GM19239 (cell line): ENCODE measurements at places on chromosomes 3 and 15.

GRCh38 chr15:37370941-37371340, 270.6 kb upstream of the MEIS2 start:
- no peak for DNase-seq

DNA sequence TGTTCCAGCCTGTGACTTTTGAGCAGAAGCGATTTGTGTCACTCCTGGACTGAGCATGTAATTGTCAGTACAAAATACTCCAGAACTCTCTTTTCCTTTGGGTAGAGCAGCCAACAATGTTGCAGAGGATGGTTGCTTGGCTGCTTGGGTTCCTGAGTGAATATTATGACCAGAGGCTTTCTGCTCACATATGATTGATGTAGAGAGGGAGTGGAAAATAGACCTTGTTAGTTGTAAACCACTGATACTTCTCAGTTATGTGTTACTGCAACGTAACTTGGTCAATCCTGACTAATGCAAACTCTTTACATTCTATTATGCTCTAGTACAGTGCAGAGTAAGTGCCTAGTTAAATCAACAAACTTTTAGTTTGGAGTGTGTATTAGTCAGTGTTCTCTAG, 322.6 kb upstream of the KCNH8 start:
- DNase-seq, result no peak

DNA sequence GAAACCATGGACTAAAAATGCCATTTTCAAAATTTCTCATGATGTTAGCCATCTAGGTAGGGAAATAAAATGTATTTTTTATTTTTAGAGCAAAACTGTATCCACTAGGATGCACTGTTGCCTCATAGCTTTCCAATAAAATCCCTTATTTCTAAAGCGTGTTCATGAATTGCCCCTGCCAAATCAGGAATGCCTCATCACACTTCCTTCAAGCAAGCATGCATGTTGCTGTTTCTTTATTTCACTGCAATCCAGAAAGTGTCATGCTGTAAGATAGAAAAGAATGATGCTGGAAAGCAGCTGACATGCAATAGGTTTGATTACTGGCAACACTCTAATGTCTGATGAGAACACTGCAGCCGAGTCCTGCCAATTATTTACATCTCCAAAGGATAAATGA, 239.5 kb downstream of the CHL1 start:
- DNase-seq, result no peak

GRCh38 chr3:152241142-152242017, 27.3 kb upstream of the MBNL1 start:
- DNase-seq, result no peak

DNA sequence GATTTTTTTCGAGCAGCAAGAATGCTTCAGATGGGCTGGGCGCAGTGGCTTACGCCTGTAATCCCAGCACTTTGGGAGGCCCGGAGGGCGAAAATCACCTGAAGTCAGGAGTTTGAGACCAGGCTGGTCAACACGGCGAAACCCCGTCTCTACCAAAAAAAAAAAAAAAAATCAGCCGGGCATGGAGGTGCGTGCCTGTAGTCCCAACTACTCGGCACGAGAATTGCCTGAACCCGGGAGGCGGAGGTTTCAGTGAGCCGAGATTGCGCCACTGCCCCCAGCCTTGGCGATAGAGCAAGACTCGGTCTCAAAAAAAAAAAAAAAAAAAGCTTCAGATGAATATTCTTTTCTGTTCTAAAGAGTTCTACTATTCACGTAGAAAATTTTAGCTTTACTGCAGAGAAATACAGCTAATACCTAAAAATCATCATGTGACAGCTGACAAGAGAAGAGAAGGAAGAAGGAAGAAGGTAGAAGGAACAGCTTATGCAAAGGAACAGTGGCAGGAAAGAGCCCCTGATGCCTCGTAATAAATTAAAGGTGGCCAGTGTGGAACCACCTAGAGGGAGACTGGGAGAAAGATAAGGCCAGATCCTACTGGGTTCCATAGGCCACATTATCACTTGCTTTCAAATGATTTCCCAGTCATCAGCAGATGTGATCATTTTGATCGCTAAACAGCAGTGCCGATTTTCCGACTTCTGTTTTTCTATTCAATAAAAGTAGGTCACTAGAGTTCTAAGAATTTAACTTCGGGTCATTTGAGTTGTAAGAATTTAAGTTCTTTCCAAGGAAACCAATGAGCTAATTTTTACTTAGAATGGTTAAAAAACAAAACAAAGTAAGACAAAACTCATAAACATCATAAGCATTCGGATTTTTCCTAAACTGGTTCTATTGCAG, 1.5 kb downstream of the CMTM6 start:
- DNase-seq, result no peak

- DNase-seq, result no peak
These were observed 75.1 kb downstream of the FOXB1 start for GRCh38 chr15:60079210-60079609.

DNA sequence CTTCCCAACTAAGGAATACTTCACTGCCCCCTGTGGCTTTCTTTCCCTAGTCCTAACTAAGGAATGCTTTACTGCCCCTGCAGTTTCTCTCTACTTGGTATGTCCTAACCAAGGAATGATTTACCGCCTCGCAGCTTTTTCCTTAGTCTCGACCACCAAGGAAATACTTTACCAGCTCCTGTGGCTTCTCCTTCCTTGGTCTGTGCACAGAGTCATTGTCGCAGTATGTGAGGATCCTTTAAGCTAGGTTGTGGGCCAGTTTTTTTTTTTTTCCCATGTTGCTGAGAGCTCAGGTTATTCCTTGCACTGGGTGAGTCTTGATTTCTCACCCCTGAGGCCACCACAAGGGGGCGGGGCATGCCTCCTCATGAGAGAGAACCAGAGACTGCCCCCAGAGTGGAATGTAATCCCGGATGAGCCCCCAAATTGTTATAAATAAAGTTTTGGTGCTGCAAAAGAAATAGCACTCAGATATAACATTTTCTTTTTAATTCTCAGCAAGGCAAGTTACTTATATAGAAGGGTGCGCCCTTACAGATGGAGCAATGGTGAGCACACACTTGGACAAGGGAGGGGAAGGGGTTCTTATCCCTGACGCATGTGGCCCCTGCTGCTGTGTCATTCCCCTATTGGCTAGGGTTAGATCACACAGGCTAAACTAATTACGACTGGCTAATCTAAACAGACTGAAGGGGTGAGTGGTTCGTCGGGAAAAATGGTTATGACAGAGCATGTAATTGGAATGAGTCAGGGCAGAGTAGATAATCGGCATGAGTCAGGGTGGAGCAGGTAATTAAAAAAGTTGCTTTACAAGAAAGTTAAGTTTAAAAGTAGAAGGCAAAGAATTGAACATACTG, 27.0 kb downstream of the NDUFB4 start:
- DNase-seq, result no peak

GRCh38 chr15:68695061-68695595, 116.3 kb downstream of the CORO2B start:
- DNase-seq, result no peak

DNA sequence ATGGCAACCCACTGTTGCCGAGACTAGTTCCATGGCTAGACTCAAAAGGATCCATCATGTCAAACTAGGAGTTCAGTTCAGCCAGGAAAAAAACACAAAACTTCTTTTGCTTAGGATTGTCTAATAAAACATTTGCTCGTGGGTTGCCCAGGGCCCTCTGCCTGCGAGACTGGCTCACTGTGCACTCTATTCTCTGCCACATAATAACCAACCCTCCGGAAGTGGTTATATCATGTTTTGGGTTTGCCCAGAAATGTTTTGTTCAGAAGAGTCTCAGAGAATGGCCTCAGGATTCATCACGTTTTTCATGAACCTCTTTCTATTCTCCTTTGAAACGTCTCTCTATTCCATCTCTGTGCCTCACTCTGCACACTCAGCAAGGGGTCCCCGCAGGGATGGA, 216.1 kb downstream of the SV2B start:
- no peak for DNase-seq

DNA sequence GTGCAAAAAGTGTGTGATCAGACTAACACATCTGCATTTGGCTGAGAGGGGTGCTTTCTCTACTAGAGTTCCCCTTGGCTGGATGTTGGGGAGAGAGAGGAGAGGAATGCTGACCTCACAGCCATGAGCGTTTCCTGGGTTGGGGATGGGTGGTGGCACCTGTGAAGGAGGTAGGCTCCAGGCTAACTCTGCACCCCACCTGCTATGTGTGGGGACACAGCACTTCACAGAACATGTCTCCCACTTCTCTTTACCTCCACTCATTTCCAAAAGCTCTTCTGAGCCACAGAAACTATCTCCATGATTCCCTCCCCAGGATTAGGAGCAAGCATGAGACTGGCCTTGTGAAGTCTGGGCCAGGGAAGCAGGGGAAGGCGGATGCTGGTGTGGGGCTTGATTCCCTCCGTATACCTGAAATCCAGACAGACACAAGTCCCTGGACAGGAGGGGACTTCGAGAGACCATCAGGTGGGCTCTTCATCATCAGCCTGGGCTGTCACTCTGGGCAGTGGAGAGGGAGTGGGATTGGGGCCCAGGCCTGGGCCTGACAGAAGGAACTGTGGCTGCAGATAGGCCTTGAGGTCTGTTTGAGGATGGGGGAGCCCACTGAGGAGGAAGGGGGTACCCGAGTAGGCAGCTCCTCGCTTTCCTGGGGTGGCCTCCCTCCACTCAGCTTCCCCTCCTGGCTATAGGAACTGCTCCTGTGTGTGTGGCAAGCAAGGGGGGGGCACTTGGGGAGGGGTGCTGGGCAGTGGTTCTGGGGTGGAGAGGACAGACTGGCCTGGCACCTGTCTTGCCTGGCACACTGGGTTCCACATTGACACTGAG, 40.7 kb downstream of the FEM1B start:
- DNase-seq, result no peak

- no peak for DNase-seq
These were observed 79.3 kb upstream of the ALDH1L1 start for GRCh38 chr3:126259411-126260391.

- no peak for DNase-seq
These were observed 14.8 kb upstream of the INSYN1 start for GRCh38 chr15:73767806-73768501.

- DNase-seq, result no peak
These were observed 1101.0 kb downstream of the ROBO2 start for GRCh38 chr3:78140866-78141265.

DNA sequence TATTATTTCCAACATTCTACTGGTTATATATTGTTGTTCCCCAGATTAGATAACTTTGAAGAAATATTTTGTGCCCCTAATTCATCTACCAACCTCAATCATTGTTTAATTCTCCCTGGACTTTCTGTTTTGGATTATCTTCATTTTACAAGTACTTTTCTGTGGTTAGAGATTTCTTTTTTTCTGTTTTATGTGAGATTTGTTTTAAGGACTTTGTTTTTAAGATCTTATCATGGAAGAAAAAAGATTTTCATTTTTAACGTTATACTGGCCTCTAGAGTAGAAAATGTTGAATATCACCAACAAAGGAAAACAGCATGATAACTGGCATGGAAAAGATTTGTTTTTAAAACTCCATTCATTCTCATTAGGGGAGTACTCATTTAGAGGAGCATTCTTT, 210.9 kb upstream of the KCNMB2 start:
- DNase-seq, result no peak

- no peak for DNase-seq
These were observed 130.2 kb upstream of the ATP2B2 start for GRCh38 chr3:10635446-10636076.

- DNase-seq, result no peak
These were observed 20.7 kb upstream of the MYZAP start for GRCh38 chr15:57570994-57571393.

DNA sequence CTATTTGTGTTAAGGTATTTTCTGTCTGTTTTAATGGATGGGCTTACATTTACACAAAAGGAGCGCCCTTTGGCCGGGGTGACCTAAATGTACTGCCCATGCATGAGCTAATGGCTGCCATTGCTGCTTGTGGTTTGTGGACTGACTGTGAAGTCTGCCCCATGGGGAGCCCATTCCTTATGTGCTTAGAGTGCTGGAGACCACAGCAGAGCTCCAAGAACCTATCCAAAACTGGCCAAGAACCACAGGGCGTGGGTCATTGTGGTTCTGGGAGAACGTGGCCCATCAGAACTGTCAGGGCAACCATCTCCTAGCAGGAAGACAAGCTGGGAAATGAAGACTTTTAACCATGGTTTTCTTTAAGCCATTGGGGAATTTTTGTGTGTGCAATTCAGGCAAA, 105.3 kb downstream of the CHDH start:
- no peak for DNase-seq

DNA sequence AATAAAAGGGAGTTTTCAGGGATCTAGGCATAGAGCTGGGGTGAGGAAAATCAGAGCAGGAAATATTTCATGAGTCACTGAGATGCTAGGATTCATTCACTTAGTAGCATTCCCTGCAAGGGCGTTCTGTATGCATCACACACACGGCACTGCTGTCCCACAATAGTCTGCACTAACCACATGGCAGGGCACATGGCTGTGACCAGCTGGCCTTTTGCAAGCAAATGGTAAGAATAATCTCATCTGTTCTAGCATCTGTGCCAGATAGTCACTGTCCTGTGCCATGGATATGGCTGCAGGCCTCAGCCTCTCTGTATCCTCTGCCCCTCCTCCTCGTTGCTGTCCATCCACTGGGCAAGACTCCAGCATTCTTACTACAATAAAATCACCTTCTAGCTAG, 37.8 kb downstream of the BOC start:
- DNase-seq, result no peak

GRCh38 chr3:16059081-16059537, 115.4 kb upstream of the GALNT15 start:
- DNase-seq, result no peak

- DNase-seq, result no peak
These were observed 234.8 kb upstream of the WNT5A start for GRCh38 chr3:55721716-55722484.

- no peak for DNase-seq
These were observed 1.0 kb upstream of the CXCR6 start for GRCh38 chr3:45942051-45942825.

GRCh38 chr15:29968099-29968894, 114.5 kb upstream of the GOLGA8J start:
- DNase-seq, result no peak

DNA sequence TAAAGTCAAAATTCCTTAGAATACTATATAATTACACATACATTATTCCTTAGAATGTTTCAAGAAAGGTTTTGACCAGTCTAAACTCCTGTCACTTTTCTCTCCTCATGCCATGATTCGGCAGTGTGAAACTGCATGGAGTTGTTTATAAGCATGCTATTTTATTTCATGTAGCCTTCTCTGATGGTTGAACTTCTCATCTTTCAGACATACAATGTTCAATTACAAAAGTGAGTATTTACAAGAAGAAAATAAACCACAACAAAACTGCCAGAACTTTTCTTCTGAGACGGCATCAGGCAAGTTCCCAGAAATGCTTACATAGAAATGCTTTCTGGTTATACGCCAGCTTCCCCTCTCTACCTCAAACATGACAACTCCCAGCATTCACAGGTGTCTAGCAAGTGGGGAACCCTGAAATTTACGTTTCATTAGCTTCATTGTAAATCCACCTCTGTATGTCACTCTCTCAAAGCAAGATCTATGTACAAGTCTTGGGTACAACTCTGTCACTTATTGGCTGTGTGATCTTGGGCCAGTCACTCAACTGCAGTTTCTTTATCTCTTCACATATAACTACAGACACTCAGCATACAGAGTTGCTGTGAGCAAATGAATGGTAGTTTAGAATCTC, 42.7 kb downstream of the HDGFL3 start:
- DNase-seq, result no peak
